ENCODE measurements at places on chromosomes 2 and 18.
A peak's percentile ranks its signal among the peaks of the same experiment; 100 is the strongest.

GRCh38 chr2:145530653-145531052, 1010.7 kb upstream of the ZEB2 start:
- DNase-seq = no peak

- no peak for DNase-seq
These were observed 36.5 kb downstream of the MYO3B start for GRCh38 chr2:170214309-170214948.

DNA sequence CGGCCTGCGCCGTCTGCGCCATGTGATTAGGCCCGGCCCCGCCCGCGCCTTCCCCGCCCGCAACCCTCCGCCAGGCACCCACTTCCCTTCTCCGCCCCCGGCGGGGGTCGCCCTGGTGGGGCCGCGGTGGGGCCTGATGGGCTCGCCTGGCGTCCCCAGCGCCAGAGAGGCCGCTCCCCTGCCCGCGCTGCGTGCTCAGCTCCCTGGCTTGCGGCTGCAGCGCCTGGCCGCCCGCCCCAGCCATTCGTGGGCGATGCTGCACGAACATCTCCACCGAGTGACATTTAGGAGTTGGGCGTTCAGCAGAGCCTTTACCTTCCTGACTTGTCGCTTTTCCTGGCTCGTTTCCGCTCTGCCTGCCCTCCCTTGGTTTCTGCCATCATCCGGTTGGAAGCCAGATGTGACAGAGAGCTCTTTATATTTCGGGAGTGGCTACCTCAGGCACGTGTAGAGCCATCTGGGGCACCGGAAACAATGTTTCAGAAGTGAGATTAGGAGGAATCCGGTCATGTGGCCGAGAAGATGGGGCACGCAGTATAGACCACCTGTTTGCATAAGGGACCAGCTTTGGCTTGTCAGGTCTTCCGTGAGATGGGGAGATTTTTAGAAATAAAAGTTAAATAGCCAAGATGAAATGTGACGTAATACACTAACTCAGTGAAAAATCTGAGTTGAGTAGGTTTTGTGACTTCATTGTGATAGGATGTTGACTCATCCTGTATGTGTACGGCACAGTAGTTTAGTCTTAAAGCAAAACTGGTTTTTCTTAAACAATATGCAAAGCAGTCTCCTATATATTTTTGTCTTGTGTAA, 1.2 kb downstream of the GLS start:
- DNase-seq = peak; percentile 55

GRCh38 chr18:36468161-36468560, 170.6 kb downstream of the FHOD3 start:
- DNase-seq = no peak

GRCh38 chr2:100971221-100971620, 30.9 kb upstream of the RPL31 start:
- DNase-seq = no peak

- DNase-seq = no peak
These were observed 6.4 kb upstream of the NPAS2 start for GRCh38 chr2:100813527-100813926.

GRCh38 chr2:39696838-39697237, 31.1 kb downstream of the TMEM178A start:
- no peak for DNase-seq

DNA sequence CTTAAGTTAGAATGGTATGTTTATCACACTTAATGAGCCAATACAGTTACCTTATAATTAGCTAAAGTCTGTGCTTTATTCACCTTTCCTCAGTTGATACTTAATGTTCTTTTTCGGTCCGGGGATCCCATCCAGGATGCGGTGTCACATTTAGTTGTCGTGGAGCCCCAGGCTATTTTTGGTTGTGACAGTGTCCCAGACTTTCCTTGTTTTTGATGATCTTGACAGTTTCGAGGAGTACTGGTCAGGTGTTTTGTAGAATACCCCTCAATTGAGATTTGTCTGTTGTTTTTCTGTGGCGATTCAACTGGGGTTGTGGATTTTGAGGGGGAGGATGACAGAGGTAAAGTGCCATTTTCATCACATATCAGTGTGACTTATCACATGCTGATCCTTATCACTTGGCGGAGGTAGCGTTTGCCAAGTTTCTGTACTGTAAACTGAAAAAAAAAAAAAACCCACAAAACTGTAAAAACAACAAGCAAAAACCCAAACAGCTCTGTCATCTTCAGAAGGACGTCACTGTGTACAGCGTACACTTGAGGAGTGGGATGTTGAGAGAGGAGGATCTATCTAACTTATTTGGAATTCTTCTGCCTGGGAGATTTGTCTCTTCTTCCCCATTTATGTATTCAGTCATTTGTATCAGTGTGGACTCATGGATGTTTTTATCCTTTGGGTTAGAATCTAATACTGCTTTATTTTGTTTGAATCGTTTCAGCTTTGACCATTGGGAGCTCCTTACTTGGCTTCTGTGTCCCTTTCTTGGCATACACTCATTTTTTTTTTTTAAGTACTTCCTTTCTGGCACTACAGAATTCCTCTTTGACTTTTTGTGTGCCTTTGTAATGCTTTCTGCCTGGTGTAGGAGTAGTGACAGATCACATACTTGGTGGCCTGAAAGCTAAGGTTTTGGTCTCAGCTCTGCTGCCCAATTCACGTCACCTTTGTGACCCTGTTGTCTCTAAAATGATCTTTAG, 68.1 kb downstream of the FMNL2 start:
- no peak for DNase-seq

DNA sequence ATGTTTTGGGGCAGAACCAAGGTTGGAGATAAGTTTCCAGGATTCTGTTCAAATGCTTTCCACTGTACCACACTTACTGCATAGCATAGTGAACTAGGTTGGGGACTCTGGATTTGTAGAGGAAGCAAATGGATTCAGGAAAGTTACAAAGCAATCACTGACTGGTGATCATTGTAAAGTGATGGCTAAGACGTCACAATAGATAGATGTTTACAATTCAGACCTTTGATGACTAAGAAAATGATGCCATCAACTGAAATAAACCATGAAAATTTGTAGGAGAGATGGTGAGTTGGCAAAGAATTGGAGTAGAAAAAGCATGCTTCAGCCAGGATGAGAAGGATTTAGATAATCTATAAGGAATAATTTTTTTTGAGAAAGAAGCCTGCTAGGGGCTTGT, 178.0 kb downstream of the UBE2E3 start:
- DNase-seq = no peak

- DNase-seq = no peak
These were observed 113.6 kb upstream of the TTC39C start for GRCh38 chr18:23900994-23901393.

DNA sequence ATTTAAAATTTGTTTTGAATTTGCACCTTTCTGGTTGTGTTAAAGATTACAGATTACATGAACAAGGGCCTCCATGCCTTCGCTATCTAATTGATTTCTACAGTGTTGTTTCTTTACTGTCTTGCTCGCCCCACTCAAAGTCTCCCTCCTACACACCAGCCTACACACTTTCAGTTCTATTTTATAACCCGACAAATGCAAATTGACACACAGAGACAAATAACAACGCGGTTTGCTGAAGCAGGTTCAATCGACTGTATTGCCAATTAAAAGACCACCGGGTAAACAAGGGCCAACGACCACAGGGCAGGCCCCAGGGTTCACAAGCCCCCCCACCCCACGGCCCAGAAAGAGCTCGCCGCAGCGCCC, 869 bp downstream of the STARD7 start:
- DNase-seq = no peak

- DNase-seq = no peak
These were observed 84.2 kb downstream of the TTC27 start for GRCh38 chr2:32711908-32712501.

GRCh38 chr18:3162181-3162580, 57.6 kb downstream of the MYOM1 start:
- DNase-seq = no peak

DNA sequence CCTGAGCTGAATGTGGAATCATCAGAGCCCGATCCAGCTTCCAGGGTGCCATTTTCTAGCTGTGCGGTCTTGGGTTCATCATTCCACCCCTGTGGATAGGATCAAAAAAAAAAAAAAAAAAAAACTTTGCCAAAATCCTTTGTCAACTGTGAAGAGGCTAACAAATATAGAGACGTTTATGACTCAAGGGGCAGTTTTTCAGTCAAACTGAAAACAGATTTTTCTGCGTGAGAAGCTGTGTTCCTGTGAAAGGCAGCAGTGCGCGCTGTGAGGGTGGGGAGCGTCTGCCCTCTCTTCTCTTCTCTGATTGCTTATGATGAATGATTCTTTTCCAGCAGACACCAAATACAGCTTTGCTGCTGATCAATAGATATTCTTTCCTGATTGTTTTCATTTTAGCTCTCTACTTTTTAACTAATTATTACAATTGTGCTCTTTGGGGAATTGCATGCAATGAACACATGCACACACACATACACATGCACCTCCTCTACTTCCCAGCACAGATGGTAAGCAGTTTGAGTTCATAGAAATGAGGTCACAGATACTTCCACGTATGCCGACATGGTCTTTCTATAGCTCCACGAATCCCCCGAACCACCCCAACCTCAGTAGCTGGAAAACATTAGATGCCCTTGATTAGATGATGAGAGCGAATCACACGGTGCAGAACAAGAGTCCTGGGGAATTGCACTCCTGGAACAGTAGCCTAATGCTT, 175.4 kb downstream of the NRP2 start:
- DNase-seq = no peak

- DNase-seq = no peak
These were observed 17.0 kb downstream of the HNRNPA3 start for GRCh38 chr2:177229442-177230242.

- no peak for DNase-seq
These were observed 135.1 kb downstream of the GFPT1 start for GRCh38 chr2:69251943-69252342.

DNA sequence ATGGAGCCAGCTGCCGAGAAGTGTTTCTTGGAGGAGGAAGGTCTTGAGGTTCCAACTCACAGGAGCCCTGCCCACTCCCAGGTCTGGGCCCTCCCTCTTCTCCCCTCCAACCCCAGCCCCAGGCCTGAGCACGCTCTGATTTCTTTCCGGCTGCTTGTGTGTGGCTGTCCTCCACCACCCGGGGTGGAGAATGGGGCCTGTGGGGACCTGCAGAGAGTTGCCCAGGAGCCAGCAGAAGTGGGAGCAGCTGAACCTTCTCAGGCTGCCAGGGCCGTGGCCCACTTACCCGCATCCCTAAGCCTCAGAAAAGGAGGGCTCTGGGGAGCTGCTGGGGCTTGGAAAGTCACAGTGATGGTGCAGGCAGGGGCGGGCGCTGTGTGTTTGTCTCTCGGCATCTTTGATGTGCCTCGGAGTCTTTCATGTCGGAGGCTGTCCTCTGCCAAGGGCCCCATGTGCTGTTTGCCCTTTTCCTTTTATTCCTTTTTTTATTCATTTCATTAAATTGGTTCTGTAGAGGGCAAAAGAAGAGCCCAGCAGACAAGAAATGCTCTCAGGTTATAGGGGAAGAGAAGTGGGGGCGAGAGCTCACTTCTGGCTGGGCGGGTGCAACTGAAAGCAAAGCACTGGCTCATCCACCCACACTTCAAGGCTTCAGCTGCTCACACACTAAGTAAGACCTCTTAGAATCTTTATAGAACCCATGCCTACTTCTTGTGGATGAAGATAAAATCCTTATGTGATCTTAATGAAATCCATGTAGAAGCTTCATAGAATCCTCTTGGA, 52.5 kb downstream of the SDC1 start:
- no peak for DNase-seq

GRCh38 chr2:10507106-10507505, 59.0 kb upstream of the ODC1 start:
- no peak for DNase-seq

DNA sequence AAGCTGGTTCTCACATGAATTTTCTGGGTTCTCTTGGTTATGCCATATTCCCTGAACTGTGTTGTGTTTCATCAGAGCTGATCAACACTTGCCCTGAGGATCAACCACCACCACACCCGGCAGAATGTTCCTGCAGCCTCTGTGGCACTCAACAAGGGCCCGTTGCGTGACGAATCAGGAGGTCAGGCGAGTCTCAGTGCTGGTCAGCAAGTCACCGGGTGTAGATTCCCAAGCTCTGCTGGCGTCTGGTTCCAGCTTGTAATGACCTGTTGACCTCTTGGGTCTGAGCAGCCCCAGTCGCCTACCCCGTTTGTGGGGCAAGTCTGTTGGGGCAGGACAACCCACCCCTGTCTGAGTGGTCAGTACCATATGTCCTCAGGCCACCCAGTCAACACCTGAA, 46.0 kb downstream of the ADCY3 start:
- DNase-seq = no peak

DNA sequence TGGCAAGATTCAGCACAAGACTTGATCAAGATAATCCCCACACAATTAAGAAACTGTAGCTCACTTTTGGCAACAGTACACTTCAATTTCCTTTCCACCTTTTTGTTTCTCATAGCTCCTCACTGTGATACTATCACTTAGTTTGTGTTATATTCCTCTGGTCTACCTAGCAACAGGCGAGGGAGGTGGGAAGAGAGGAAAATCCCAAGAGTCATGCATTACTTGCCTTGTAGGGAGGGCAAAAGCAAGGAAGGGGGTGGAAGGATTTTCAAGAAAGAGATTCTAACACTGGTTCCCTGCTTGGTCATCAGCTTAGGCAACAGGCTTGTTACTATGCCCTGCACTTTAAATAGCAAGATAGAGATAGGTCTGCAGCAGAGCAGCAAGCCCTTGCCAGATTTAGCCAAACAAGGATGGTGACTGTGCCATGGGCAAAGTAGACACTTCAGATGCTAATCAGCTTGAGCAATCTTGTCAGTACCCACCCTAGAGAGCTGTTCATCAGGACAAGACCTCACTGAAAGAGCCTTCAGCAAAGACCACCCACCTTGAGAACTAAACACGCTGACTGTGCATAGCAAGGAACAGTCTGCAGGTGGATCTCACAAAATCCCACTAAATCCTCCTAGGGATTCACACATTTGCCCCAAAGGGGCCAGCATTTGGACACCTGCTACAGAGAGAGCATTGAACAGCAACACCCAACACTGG, 134.6 kb downstream of the MBD2 start:
- no peak for DNase-seq

DNA sequence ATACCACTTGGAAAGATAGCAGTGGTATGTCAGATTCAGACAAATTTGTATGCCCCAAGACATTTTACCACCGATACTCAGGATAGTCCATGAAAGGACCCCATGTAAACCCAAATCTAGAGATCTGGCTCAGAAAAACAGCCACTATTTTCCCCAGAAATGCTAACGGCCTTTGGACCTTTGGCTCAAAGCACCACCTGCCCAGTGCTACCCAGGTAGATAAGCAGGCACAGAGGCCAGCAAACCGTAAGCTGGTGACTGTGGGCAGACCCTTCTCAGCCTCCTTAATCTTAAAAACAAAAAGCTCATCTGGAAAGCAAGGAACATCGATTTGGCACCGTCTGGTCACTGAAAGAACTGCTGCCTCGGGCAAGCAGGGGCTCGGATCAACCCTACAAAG, 61.4 kb upstream of the GREB1L start:
- no peak for DNase-seq
